ENCODE measurements at places on chromosomes 7 and 10. TPM values are rescaled to one million over a fixed set of nuclear protein-coding genes. Genes with fewer than 3 reads are reported as not detected.

- H3K4me3 ChIP-seq: no peak overlapping the region
- H3K27ac ChIP-seq: no peak overlapping the region
These were observed 556.2 kb downstream of the LRMDA start for GRCh38 chr10:75987616-75988015.

Gene RHEB
- 47.3 TPM for total RNA-seq

DNA sequence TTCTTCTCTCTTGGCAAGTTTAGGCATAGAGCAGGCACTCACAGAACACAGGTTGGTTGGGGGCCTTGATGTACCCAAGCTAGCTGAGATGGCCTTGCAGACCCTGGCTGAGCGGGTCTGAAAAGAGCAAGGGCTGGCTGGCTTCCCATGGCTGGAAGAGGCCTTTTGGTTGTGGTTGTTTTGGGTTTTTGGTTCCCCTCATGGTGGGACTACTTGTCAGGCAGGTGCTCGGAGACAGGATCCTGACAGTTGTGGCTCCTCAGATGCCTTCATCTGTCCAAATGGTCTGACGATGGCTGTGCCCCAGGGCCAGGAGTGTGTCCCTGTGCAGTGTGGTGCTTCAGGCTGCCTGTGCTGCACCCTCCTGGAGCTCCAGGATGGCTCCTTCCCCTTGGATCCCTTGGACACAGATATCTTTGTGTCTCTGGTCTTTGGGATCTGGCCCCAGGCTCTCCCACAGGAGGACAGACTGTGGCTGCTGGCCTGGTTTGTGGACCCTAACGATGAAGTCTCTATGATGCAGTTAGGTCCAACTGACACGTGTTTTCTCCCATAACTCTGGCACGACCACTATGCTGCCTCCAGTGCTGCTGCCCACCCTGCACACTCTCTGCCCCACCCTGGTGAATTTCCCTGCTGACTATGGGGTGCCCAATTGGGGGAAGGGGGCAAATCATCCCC is 321.5 kb upstream of the ZNF32 start:
- H3K27ac ChIP-seq: no peak overlapping the region
- no peaks in the 10 kb centered on the region for H3K36me3 ChIP-seq
- H3K4me3 ChIP-seq: no peak overlapping the region
- H3K4me1 ChIP-seq: peaks cover 4% of the 10 kb centered on the region
- peaks cover 8% of the 10 kb centered on the region for H3K27me3 ChIP-seq
- DNase-seq: no peak

DNA sequence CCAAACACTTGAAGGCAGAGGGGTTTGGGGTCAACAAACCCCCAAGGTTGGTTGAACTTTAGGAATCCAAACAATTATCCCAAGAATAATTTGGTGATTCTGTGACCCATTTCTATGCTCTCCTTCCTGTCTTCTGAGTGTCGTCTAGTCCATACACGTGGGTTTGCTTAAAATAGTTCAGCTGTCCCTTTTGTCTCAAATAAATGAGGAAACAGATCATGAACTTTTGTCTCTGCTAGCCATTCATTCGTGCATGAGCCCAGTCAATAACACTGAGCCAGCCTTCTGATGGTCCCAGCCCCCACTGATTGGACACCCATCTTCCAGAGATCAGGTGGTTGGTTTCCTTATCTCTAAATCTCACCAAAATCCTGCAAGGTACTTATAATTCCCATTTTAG is 255.4 kb downstream of the PRPF18 start:
- H3K4me3 ChIP-seq: no peak overlapping the region
- H3K4me1 ChIP-seq: peaks cover 7% of the 10 kb centered on the region
- H3K36me3 ChIP-seq: peaks cover 4% of the 10 kb centered on the region
- H3K27ac ChIP-seq: no peak overlapping the region

GRCh38 chr10:110349831-110350230 is 45.1 kb upstream of the SMNDC1 start:
- DNase-seq: no peak
- H3K4me3 ChIP-seq: no peak overlapping the region
- H3K27ac ChIP-seq: no peak overlapping the region
- peaks cover 11% of the 10 kb centered on the region for H3K27me3 ChIP-seq
